ENCODE measurements at places on chromosomes 12 and 14.

GRCh38 chr12:121781484-121781997 is 11.9 kb downstream of the RHOF start:
- no peak for DNase-seq

DNA sequence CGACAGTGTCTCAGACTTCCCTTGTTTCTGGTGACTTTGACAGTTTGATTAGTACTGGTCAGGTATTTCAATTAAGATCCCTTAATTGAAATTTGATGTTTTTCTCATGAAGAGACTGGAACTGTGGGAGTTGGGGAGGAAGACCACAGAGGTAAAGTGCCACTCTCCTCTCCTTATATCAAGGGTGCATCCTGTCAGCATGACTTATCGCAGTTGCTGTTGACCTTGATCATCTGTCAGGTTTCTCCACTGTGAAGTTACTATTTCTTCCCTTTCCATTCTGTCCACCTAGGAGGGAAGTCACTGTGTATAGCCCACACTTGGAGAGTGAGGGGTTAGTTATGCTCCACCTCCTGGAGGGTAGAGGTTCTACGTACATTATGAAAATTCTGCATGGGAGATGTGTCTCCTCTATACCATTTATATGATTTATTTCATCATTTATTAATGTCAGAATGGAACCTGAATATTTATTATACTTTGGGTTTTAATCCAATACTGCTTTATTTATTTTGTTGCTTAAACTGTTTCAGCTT is 40.3 kb upstream of the SMOC1 start:
- DNase-seq: no peak

DNA sequence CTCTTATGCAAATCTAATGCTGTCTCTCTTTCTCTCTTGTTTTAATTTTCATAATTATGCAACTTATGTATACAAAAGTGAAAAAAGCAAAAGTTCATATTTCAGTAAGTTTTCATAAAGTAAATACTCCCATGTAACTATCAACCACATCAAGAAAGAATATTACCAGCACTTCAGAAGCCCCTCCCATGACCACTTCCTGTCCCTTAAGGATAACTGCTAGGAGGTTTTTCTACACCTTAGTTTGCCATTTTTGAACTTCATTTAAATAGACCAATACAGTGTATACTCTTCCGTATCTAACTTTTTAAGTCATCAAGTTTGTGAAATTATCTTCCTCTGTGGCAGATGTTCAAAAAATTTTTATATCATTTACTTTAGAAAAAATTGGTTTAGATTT is 547 bp upstream of the OR4K15 start:
- DNase-seq: no peak

DNA sequence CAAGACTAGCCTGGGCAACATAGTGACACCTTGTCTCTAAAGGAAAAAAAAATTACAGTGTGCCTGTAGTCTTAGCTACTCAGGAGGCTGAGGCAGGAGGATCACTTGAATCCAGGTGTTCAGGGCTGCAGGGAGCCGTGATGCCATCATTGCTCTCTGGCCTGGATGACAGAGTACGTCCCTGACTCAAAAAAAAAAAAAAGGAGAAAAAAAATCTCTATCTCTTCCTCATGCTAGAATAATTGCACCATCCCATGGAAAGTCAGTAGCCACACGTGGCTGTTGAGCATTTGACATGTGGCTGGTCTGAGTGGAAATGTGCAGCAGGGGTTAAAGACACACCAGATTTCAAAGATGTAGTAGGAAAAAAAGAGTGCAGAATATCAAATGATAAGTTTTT is 3.8 kb downstream of the RILPL1 start:
- no peak for DNase-seq

- DNase-seq: no peak
Measured at GRCh38 chr12:39406262-39406661, 36.7 kb downstream of the KIF21A start.

DNA sequence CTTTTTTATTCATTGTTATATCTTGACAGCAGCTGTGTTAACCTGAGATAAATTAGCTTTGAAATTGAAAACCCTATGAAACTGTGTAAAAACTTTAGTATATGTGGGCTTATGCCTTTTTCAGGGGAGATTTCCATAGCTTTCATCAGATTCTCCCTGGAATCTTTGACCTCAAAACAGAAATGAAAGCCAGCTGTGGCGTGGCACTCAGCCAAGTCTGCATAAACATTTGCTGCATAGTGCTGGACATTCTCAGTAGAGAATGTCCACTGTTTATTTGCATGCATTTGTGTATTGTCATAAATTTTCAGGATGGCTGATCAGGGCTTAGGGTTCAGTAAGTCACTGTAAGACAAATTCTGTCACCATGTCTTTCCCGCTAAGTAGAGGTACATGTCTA is 115.3 kb upstream of the NAP1L1 start:
- DNase-seq: no peak

Data from frontal cortex (tissue), 4 donors.